ENCODE measurements at places on chromosomes 2 and 18.
A peak's percentile ranks its signal among the peaks of the same experiment; 100 is the strongest.

GRCh38 chr2:177178797-177179196, 33.8 kb upstream of the HNRNPA3 start:
- no peak for DNase-seq

DNA sequence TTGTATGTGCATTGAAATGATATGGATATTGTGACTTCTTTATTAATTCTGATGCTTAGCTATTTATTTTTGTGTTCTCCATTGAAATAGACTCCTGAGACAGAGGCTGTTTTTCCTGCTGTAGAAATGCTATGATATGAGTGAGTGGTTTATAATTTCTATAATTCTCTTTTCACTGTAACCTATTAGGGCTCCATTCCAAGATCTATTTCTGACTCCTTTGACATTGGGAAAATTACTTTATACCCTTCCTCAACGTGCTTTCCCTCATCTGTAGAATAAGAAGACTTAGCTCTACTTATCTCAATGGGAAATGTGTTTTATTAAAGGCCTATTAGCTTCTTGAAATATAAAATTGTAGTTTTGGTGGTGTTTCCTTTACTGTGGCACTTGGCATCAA, 144.5 kb upstream of the RPRM start:
- no peak for DNase-seq

GRCh38 chr2:43318791-43319190, 92.4 kb upstream of the ZFP36L2 start:
- no peak for DNase-seq

GRCh38 chr2:84280873-84281272, 178.2 kb downstream of the SUCLG1 start:
- DNase-seq: no peak

GRCh38 chr2:240619506-240620148, 5.7 kb upstream of the GPR35 start:
- DNase-seq: no peak

- no peak for DNase-seq
Measured at GRCh38 chr18:76486574-76486973, 8.5 kb downstream of the ZNF516 start.

DNA sequence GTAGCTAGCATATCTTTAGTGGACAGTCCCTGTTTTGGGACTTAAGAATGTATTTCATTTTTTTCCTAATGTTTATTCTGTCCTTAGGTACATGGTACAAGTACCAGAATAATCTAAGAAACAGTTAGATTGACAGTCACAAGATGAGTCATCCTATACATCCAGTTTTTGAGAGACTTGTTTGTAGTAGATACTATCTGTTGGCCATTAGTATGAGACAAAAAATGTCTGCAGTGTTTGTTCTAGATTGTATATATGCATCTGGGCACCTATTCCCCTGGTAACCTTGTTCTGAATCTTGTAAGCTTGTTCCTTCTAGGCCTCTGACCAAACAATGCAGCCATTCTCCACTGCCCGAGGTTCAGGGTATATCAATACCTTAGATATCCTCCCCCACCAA, 1343.5 kb downstream of the SUCLG1 start:
- DNase-seq: no peak

DNA sequence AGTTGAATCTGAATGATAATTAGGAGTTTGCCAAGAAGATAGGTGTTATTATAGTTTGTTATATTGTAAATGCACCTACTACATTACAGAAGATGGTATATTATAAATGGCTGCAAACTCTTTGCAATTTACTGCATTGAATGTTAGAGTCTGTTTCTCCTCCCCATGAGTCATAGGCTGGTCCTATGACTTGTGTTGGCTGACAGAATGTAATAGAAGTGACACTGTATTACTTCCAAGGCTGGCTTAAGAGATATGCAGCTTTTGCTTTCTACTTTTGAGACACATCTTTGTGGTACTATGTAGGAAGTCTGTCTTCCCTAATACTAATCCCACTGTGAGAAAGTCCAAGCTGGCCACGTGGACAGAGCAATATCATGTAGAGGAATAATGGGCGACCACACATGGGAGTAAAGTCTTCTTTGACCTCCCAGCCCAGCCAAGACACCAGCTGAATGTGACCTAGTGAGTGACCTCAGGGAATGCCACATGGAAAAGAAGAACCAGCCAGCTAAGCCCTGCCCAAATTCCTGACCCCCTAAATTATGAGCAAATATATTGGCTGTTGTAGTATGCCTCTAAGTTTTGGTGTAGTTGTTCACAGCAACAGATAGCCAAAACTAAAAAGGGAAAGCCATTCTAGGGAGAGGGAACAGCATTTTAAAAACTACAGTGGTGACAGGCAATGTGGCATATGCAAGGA, 6.8 kb upstream of the DDX1 start:
- no peak for DNase-seq

DNA sequence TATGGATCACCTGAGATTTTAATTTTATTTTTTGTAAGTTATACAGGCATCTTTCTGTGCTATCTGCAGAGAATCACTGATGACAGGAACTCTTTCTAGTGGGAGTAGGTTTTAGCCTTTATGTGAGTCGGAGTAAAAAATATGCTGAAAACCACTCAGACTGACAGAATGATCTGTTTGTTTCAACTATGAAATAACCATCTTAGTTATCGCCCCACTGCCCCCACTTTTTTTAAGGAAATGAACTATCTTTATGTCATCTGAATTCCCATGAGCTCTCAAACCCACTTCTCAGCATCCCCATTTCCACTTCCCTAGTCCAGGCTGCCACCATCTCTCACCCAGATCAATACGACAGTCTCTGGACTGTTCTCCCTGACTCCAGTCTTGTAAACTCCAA, 38.9 kb downstream of the MRPL33 start:
- DNase-seq: no peak

DNA sequence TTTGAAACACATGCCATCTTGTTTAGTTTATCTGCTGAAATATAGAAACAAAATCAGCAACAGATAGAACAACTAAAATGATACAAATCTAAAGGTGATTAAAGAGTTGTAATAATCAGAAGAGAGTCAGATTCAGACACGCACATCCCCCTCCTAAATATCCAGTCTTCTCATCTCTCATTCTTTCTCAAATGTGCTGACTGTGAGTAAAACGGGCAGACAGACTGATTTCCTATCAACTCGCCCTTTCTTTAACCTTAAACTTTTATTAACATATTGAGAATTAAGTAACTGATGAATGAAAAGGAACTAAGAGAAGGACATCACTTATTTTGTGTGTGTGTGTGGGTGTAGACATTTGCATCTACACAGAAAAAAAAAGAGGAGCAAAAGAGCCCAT, 34.6 kb upstream of the SPP2 start:
- DNase-seq: no peak

DNA sequence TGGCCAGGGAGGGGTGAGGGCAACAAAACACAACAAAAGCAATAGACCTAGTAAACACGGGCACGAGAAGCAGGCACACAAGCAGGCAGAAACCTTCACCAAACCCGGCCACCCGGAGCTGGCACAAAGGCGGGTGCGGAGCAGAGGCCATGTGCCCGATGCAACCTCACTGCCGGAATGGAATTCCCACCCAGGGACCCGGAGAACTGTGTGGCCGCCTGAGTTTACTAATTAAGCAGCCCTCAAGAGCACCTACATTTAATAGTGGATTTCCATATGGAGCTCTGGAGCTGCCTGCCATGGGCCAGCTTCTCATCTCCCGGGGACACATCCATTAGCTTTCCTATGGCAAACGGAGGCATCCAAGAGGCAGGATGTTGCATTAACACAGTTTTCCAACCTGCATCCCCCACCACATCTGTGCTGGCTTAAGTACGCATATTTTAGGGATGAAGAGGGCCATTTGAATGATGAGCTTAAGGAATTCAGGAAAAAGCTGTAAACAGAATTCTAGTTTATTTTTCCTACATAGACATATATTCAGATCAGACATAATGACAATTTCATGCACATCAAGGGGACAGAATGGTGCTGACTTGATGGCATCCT, 104.5 kb upstream of the SMIM21 start:
- DNase-seq: no peak

- DNase-seq: no peak
Measured at GRCh38 chr2:56118474-56118873, 65.3 kb upstream of the CCDC85A start.

GRCh38 chr2:48249631-48250473, 280.1 kb upstream of the STON1 start:
- peak; percentile 1 for DNase-seq

DNA sequence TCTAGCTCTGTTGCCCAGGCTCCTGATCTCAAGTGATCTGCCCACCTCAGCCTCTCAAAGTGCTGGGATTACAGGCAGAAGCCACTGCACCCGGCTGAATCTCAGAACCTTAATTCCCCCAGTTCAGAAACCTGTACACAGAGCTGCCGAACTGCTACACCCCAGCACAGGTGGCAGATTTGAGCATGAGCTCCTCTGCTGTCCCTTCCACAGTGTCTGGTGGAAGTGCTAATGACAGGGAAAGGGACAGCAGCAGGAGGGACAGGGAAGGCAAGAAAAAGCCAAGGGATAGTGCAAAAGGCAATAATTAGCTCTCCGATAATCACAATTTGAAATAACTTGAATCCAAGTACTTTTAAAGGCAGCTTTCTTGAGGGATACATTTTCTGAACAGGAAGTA, 211.4 kb upstream of the ZNF521 start:
- no peak for DNase-seq

DNA sequence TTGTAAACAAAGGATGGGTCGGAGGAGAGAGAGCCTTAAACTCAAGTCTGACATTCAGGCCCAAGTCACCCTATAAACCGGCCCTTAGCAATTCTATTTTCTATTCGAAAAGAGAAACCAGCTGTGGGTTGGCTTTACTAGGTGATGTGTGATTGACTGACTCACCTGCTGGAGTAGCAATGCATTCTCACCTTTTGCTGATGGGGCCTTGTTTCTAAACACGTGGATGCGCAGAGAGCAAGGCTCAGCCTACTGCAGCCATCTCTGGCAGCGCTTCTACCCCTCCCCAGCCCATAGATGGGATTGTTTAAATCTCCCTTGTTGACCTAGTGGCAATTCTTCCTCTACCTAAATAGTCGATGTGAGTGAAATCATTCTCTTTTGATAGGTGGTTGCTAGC, 138.5 kb downstream of the MEIS1 start:
- no peak for DNase-seq

DNA sequence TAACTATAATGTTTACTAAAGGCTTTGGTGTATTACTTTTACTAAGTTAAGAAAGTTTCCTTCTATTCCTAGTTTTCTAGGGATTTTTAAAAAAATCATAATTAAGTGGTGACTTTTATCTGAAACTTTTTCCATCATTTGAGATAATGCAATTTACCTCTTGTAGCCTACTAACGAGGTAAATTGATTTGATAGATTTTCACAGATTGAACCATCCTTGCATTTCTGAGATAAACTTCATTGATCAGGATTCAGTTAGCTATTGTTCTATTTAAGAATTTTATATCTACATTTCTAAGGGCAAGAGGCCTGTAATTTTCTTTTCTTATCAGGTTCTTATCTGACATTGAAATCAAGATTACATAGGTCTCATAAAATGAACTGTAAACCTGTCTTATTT, 178.1 kb downstream of the MIB1 start:
- DNase-seq: no peak

DNA sequence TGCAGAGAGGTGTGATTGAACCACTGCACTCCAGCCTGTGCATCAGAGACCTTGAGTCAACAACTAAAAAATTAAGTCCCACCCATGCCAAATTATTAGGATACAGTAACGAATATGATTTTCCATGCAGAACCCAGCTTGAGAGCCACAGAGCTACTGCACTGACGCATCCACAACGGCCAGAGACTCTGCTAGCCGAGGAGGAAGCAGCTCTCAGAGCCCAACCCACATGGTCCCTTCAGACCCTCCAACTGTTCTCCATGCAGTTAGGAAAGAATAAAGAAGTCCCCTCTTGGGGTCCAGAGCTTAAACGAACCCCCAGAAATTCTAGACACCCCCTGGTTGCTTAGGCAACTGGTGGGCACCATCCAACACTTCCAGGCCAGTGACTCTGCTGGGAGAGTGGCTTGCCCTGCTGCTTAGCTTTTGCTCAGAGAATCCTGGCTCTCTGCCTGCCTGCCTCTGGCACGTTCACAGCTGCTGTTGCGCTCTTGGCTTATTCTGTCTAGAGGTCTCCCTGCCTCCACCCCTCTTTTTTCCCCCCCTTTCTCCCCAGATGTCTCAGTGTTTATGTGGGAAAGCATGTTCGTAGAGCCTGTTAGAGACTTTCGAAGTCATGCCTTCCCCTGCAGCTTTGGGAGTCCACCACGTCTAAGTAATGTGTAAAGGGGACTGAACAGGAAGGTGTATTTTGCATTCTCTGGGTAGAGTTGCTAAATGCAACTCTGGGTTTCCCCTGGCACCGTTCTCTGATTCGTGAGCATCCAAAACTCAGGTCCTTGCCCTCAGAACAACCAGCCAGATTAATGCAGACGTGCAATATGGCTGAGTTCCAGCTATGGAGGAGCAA, 26.0 kb upstream of the SP3 start:
- no peak for DNase-seq

DNA sequence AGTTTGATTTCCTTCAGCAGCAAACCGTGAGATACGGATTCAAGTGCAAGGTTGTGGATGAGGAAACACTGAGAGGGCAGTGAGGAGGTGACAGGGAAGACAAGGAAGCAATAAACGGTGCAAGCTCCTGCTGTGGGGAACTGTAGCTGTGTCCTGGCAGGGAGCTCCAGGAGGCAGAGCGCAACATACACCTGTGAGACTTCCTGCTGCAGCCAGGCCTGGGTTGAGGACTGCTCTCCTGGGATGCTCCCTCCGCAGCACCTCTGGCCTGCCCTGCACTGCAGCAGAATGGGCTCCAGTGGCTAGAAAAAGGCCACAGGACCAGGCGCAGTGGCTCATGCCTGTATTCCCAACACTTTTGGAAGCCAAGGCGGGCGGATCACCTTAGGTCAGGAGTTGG, 85.5 kb downstream of the MRO start:
- no peak for DNase-seq

DNA sequence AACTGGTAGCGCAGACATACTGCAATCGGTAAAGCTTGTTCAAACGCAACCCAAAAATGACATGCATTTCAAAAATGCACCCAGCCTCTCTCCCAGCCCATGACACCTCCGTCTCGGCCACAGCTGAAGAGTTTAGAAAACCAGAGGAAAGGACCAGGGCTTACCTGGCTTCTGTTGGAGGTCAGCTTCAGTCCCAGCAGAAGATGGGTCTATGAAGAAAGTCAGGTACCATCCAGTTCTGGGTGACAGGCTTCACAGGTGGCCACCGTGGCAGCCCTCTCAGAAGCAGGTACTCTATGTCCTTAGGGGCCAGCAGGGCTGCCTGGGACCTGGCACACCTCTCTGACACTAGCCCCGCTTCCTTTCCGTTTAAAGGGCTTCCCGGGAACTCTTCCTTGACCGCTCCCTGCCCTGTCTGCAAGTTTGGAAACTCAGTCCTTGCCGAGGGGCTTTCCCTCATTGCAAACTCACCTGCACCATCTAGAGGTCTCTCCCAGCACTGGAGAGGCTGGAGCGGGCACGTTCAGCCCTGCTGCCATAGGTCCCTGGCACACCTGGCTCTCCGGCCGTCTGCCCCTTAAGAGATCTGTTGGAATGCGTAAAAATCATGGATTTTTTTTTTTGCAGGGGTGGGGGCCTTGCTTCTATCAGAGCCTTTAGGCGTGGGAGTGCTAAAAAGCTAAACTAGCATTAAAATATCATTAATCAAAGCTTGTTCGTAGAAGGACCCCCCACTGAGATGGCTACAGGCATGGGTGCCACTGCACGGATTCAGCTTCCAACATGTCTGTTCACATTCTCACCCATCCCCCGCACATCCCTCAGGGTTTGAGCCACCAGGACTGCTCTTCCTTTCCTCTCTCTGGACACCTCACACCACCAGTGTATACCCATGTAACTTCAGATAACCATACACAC, at the start of gene EDAR:
Gene EDAR (minus strand): TSS at position 425 of the 918 bp plus-strand sequence. CDS start 58,206 bp downstream, outside the sequence.
- no peak for DNase-seq
